T-helper 9 cell (primary cell): ENCODE measurements at places on chromosomes 11 and 22.

- no peak for DNase-seq
Measured at GRCh38 chr11:93131709-93132108, 66.1 kb downstream of the SLC36A4 start.

- DNase-seq, result no peak
Measured at GRCh38 chr22:23532731-23533130, 47.4 kb downstream of the IGLL1 start.

DNA sequence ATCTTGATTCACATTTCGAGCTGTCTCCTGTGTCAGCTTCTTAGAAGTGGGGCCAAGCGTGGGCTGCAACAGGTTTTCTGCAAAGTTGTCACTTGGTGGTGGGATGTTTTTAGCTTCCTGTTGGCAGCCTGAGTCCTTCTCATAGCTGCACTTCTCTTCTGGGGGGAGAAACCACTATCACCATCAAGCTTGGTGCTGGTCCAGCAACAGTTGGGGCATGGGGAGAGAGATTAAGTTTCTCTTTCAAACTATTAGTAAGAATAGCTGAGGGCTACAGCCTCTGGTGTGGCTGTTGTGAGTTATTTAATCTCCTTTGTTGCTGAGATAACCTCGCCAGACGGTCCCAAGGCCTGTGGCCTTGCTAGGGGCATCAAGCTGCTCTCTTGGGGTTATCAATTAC lies 123.3 kb upstream of the CRYBB3 start:
- no peak for DNase-seq

DNA sequence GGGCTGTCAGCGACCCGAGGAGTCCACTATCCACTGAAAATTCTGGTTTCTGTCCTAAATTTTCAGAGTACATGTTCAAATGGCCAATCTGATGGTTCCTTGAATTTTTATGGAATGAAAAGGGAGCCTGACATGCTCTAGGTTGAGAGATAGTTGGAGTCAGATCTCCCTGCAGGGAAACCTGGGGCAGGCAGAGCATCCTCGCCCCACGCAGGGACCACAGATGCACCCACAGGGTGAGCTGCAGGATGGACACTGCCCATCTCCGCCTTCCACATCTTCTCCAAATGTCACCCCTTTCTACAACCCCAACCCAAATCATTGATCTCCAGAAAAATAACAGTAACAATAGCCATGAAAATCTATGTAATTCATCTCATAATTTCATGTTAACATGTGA lies 114.2 kb upstream of the IGLL5 start:
- DNase-seq, result no peak

GRCh38 chr11:60390419-60390818 lies 5.8 kb upstream of the MS4A14 start:
- DNase-seq, result no peak

DNA sequence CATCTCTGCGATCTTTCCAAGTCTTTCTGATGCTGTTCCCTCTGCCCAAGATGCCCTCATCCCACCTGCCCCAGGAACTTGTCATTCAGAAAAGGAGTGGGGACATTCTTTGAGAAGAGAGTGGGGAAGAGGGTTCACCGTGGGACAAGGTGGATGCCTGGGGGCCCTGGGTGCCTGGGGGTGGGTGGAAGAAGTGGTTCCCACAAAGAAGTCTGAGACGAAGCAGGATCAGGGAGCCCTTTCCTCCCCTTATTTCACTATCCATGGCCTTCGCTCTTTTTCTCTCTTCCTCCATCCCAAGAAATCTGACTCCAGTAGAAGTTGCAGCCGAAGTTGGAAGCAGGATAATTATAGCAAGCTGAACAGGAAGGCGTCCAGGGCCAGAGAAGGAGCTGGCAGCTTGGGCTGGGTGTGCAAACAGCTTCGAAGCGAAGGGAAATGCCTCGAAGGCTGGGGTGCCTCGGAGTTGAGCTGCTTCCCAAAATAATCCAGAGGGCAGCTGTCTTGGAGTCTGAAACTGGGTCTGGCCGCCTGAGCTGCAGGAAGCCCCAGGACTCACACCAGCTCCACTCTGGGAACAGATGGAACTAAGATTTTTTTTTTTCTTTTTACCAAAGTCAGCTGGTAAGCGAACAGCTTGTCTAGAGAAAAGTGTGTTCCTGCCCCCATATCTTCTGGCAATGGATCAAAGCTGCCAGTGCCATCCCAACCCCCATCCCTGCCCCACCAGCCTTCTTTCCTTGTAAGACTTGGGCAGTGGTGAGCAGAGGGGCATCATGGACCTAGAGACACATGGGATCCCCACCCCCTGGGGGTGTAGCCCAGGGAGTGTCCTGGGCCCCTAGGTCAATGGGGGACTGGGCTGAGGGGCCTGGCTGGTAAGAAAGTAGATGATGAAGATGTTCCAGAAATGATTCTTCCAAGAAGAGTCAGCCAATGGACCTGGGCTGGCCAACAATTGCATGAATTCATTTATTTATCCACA lies 31.5 kb downstream of the PARVG start:
- no peak for DNase-seq

GRCh38 chr22:46366801-46367706 lies 31.5 kb downstream of the TRMU start:
- DNase-seq, result no peak

- no peak for DNase-seq
Measured at GRCh38 chr11:93361435-93361834, 30.9 kb downstream of the DEUP1 start.

DNA sequence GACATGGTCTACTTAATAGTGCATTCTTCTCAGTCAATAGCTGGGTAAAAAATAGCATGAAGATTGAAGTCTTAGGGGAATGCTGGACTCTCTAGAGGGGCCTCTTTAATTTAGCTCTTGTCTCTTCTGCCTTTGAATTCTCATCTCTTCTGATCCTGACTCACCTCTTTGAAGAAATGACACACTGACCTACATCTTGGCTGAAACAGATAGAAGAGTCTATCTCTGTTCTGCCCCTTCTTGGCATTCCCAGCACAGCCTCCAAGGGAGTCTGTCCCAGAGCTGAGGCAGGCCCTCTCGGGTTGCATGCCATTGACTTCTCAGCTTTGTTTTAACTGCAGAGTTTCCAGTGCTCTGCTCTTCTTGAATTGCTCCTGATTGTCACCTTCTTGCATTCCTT lies 55.7 kb downstream of the PTPRJ start:
- DNase-seq, result no peak

DNA sequence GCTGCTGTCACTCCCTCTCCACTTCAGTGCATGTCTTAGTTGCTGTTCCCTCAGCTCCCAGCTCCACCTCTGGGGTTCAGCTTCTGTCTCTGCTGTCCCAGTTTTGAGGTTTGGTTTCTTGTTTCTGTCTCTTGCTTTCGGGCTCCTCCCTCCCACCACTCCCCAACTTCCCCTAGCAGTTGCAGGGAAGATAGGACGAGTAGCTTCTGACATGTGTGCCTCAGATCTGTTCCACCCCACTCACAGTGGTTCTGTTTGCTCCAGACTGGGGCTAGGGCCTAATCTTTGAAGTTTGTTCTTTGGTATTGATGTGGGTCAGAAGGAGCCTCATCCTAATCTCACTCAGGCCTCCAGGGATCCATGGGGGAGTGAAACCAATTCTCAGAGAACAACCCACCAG lies 2.6 kb upstream of the RRM1 start:
- DNase-seq, result no peak

DNA sequence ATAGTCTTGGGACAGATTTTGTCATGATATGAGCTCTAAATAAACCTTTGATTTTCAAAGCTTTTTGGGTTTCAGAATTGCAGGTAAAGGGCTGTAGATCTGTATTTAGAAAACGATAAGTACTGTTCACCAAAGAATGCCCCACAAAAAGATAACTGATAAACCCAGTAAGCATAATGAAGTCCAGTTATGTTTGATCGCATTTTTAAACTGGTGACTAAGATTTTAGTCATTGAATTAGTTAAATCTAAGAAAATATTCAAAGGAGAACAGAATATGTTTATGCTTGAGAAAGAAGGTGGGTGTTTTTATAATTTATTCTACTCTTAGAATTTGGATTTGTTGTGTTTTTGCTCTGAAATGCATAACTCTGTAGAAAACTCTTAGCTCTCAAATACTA lies 11.6 kb downstream of the DEPDC7 start:
- no peak for DNase-seq

DNA sequence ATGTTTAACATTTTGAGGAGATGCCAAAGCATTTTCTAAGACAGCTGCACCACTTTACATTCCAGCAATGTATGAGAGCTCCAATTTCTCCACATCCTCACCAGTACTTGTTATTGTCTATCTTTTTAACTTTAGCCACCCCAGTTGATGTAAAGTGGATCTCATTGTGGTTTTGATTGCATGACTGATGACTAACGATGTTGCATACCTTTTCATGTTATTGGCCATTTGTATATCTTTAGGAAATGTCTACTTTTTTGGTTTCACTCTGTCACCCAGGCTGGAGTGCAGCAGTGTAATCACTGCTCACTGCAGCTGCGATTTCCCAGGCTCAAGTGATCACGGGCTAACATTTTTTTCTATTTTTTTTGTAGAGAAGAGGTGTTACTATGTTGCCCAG lies 8.9 kb downstream of the TTC28 start:
- DNase-seq, result no peak

GRCh38 chr11:131685906-131686305 lies 315.5 kb downstream of the NTM start:
- no peak for DNase-seq

DNA sequence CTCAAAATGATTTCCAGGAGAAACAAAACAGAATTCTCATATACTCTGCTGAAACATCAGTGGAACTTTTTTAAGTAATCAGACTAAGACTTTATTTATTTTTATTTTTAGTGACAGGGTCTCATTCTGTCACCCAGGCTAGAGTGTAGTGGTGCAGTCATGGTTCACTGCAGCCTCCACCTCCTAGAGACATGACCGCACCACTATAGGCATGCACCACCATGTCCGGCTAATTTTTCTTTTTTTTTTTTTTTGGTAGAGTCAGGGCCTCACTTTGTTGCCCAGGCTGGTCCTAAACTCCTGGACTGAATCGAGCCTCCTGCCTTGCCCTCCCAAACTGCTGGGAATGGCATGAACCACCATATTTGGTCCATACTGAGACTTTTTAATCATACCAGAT lies 42.9 kb downstream of the PRDM10 start:
- no peak for DNase-seq

DNA sequence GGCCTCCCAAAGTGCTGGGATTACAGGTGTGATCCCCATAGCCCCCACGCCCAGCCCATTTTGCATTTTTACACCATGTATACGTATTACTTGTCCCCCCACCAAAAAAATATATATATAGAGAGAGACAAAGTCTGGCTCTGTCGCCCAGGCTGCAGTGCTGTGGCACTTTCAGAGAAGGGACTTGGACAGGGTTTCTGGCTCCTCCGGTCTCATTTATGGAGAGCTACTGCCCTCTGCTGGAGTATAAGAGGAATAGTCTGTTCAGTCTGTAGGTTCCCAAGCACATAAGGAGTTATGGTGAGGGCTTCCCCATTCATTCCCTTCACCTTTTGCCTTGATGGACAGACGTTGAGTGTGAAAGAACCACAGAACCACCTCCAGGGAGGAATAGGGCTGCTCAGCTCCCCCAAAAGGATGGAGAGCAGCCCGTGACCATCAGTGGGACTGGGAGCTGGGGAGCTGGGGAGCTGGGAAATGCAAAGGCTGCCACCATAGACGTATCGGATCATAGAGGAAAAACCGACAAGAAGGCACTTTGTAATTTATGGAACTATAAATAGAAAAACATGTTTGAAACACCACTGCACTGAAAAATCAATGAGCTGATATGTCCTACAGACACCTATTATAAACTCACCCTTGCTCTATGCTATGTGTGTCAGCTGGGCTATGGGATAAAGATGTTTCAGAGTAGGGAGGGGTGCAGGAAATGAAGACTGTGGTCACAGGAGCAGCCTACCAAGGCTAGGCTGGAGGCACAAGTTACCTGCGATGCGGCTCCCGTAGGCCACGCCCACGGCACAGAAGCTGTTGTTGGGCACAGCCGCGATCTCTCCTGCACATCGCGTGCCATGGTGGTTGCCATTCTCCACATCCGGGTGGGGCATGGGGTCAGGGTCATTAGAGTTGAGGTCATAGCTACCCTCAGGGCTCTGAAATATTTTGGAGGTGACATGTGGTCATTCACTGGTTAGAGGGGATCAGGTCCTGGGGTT lies 5.2 kb downstream of the PCSK7 start:
- no peak for DNase-seq

DNA sequence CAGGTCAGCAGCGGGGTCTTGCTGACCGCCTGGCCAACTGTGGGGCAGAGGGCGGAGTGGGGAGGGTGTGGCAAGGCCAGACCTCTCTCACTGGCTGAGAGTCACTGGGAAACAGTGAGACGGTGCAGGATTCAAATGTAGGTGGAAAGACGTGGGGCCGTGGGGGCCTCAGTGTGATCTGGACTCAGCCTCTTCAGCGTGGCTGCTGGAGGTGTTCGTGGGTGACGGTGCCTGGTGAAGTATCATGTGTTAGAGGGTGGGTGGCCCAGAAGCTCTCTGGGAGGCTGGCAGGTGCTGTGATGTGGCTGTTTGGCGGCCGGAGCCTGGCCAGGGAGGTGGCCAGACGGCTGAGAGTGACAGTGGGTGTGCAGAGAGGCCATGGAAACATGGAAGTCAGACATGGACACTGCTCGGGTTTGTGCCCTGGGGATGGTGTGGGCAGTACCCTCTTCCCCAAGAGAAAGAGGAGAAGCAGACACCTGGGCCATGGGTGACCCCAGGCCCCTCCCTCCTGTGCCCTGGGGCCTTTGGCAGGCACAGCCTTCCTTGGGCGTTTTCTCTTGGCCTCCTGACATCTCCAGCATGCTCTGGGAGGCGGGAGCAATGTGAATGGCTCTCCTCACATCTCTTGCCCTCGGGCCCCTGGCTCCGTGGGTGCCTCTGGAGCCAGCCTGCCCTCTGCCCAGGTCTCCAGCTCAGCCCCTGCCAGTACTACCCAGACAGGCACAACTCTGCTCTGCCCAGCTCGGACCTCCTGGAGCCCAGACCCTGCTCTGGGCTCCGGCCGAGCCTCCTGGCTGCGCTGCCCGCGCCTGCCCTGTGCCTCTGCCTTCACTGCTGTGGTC lies 10.1 kb upstream of the ACR start:
- no peak for DNase-seq

DNA sequence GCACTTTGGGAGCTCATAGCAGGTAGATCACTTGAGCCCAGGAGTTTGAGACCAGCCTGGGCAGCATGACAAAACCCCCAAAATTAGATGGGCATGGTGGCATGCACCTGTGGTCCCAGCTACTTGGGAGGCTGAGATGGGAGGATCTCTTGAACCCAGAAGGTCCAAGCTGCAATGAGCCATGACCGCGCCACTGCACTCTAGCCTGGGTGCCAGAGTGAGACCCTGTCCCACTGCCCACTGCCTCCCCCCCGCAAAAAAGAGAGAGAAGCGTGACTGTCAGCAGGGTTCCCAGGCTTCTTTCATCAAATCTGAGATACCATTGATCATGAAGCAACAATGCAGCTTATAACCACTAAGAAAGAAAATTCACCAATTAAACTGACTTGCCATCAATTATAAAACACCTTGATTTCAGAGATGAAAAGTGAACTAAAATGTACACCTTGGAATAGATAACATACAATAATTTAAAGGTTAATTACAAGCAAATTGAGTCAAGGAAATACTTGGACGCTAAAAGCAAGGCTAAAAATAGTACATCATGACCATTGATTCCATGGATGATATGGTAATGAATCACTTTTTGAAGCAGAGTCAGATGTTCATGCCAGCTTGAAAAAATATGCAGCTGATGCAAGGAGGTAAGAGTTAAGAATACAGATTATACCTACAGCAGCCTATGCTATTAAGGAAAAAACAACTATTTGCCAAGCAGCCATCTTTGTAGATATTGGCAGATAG lies 90.8 kb upstream of the ALKBH3 start:
- DNase-seq, result no peak

GRCh38 chr11:83299681-83300080 lies 13.5 kb upstream of the CCDC90B start:
- no peak for DNase-seq
